CD4-positive, alpha-beta T cell treated with Interleukin-10 for 1 hour (primary cell): ENCODE measurements at places on chromosomes 7 and 10.

DNA sequence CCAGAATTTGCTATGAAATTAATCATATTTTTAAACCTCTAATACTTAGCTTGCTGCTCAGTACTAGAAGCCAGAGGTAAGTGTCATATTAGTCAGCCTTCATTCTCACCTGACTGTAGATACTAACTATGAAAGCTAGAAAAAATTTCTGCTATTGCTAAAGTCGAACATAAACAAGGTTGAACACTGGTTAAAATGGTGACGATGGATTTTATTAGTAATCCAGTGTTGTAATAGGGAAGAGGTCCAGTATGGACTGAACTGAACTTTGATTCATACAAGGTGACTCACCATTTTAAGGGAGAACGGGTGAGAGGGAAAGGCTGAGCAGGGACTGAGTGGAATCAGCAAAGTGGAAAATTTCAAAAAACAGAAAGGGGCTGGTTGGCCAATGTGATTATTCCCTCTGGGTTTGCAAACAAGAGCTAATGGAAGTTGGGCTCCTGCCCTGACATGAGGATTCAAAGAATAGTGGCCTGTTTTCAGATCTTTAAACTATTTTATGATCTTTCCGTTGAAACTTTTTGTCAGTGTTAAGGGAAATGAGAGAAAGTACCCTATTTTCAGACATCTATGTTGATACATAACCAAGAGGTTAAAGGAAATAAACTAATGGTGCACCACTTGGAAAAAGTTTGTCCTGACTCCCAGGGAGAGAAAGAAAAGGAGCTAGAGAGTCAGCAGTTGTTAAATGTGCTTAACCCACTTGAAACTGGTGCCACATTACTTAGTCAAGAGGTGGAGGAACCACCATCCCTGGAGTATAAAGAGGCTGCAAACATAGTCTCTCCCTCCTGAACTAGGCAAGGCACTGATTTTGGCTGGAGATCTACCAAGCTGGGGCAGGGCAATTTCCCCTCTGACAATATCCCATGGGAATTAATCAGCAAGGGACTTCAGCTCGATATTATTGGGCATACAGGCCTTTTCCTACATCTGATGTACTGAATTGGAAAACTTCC, 15.3 kb upstream of the AKR1C1 start:
- DNase-seq: no peak

- DNase-seq: no peak
Observed at GRCh38 chr7:39084349-39084748, 106.6 kb downstream of the POU6F2 start.

DNA sequence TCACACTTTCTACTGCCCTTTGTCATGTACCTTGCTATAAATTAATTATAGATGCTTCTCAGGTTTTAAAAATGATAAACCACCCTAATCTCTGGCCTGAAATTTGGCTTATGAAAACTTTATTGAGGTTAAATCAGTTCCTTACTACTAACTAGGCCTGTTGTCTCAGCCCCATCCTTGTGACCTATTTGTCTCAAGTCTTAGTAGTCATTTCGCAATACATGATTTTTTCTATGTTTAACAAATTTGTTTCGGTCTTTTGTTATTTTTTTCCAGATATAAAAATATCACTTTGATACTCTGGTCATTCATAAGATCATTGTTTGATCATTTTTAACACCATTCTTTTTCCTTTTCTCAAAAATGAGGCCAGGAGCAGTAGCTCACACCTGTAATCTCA, 411.6 kb downstream of the GFRA1 start:
- no peak for DNase-seq

DNA sequence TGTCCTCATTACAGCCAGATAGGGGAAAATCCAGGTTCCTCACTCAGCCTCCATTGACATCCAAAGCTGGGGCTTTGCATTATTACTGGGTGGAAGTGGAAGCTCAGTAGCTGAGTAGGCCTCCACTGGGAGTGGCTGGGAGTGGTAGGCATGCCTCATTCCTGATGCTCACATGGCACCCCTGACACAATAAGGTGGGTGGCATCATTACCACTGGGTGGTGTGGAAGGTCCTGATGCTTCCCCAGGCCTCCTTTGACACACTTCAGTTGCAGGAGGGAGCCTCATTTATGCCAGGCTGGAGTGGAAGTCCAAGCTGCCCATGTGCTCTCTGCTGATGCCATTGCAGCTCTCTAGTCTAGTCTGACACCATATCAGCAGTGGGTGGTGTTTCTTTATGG, 48.2 kb upstream of the GPR141 start:
- no peak for DNase-seq

DNA sequence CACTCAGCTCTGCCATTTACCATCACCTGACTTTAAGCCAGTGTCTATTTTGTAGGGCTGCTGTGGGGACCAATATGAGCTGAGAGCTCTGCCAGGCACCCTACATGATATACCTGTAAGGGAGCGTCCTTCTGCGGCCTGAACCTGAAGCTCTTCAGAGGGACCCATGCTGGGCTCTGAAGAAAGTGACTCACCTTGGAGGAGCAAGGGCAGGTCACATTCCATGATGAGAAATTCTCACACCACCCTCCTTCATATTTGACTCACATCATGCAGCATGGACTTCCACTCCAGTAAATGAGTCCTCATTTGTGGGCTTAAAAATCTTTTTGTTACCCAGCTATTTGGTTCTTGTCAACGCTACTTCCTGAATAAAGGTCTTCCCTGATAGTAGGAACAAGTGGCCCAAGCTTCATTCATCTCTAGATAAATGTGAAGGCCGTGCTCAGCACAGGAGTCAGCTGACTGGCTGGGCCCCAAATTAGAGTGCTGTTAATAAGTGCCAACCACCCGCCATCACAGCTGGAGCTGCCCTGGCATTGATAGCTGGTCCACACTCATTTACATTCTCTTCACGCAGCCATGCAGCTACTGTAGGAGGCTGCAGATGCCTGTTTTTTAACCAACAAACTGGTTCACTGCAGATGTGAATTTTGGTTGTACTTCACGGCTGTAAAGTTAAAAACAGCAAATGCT, 78.4 kb downstream of the RNF216 start:
- no peak for DNase-seq

DNA sequence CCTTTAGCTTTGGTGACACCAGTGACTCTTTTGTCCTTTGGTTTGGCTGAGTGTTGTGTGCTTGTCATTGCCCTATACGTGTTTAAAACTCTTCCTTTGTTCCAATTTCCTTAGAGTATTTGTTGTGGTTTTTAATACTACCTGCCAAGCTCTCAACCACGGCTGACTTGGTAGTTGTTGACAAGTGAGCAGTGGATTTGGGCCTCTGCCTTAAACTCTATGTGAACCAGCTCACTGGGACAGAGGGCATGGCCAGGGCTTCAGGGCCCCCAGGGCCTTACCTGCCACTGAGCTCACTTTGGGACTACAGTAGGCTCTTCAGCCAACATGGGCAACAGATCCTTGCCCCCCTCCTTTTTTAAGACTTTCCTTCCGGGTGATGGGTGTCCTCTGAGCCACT, 9.6 kb upstream of the DMBT1 start:
- DNase-seq: no peak

DNA sequence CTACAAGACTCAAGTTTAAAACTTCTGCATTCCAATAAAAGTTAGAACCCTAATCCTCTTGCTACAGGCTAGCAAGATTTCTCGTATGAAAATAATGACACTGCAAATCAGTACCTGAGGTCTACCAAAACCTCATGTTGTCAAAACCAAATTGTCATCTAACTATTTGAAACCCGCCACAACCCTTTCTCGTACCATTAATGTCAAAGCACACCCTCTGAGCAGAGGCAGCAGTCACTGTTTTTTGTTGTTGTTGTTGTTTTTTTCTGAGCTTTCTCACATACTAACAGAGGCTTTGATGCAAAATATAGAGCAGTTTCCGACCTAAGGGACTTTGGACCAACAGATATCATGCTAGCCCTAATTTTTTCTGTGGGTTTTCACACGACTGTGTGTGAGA, 563.9 kb upstream of the C7orf33 start:
- DNase-seq: no peak

- DNase-seq: no peak
Observed at GRCh38 chr7:28999895-29000716, 42.0 kb upstream of the TRIL start.

DNA sequence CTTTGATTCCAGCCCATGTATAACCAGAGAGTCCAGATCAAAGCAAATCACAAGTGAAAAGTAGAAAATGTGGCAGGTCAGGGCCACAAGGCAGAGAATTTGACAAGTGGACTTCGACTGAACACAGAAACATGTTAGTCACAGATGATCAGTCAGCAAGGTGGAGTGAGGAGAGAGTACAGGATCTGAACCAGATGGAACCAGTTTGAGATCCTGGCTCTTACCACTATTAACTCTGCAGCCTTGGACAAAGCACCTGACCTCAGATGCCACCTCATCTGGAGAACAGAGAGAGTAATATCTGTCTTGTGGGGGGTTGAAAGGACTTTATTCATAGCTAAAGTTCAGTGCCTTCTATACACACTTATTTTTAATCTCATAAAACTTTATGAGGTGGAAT, 4.4 kb downstream of the MRLN start:
- no peak for DNase-seq
